Activated CD8-positive, alpha-beta T cell treated with anti-CD3 and anti-CD28 coated beads for 36 hours (primary cell): ENCODE measurements at places on chromosomes 3 and 15. TPM values are rescaled to one million over a fixed set of nuclear protein-coding genes. Genes with fewer than 3 reads are reported as not detected.

ALDH1L1 gene
- not detected for total RNA-seq

PLA2G4E gene
- total RNA-seq, result not detected

- DNase-seq, result no peak
Observed at GRCh38 chr3:89692601-89693000, 585.2 kb downstream of the EPHA3 start.

GRCh38 chr3:45593708-45594601, 596 bp upstream of the LIMD1 start:
- peak; percentile 74 for DNase-seq

DNA sequence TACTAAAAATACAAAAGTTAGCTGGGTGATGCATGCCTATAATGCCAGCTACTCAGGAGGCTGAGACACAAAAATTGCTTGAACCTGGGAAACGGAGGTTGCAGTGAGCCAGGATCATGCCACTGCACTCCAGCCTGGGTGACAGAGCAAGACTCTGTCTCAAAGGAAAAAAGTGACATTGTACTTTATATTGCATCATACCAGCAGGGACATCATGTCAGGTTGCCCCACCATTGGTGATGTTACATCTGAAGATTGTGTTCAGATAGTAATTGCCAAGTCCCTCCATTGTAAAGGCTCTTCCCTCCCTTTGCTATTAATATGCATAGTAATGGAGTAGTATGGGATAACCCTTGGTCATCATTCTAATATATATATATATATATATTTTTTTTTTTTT, 44.8 kb downstream of the FOXL2 start:
- no peak for DNase-seq

- DNase-seq, result no peak
Observed at GRCh38 chr3:143424874-143425273, 305.3 kb downstream of the CHST2 start.

- no peak for DNase-seq
Observed at GRCh38 chr3:100088735-100089368, 25.4 kb downstream of the FILIP1L start.
